ENCODE measurements at places on chromosomes 16 and 17. TPM values are rescaled to one million over a fixed set of nuclear protein-coding genes. Genes with fewer than 3 reads are reported as not detected.

Gene TBC1D3B
- total RNA-seq, result 3.9 TPM

Gene SERPINF2
- total RNA-seq, result 4.2 TPM

Gene FOXN1
- not detected for total RNA-seq

Gene GP1BA
- total RNA-seq, result 0.15 TPM

Gene SNAI3
- total RNA-seq, result 2.7 TPM
